ENCODE measurements at places on chromosomes 4 and X.

DNA sequence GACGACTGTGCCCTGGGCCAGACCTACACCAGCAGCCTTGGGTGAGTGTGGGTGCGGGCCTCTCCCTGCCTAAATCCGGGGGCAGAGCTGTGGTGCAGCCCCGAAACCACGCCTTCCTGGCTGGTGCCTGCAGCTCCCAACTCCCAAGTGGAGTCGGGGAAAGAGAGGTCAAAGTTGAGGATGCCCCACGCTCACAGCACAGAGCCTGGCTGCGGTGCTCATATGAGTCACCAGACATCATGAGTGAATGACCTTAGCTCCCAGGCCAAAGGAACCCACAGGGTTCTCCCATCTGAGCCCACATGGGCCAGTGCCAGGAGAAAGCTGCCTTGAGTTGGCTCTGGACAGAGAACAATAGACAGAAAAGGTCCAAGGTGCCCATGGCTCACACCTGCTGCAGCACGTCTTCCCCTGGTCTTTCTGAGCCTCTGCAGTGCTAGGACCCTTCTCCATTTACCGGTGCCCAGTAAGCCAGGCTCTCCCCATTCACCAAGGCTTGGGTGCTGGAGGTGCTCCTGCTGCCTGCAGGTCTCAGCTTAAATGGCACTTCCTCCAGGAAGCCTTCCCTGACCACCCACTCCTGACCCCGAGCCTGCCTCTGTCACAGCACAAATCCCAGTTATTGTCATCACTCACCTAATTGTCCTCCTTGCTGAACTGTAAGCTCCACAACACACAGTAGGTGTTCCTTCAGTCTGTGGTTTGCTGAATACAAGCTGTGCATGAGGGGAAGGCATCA lies 224.2 kb downstream of the AFAP1 start:
- no peak for DNase-seq

DNA sequence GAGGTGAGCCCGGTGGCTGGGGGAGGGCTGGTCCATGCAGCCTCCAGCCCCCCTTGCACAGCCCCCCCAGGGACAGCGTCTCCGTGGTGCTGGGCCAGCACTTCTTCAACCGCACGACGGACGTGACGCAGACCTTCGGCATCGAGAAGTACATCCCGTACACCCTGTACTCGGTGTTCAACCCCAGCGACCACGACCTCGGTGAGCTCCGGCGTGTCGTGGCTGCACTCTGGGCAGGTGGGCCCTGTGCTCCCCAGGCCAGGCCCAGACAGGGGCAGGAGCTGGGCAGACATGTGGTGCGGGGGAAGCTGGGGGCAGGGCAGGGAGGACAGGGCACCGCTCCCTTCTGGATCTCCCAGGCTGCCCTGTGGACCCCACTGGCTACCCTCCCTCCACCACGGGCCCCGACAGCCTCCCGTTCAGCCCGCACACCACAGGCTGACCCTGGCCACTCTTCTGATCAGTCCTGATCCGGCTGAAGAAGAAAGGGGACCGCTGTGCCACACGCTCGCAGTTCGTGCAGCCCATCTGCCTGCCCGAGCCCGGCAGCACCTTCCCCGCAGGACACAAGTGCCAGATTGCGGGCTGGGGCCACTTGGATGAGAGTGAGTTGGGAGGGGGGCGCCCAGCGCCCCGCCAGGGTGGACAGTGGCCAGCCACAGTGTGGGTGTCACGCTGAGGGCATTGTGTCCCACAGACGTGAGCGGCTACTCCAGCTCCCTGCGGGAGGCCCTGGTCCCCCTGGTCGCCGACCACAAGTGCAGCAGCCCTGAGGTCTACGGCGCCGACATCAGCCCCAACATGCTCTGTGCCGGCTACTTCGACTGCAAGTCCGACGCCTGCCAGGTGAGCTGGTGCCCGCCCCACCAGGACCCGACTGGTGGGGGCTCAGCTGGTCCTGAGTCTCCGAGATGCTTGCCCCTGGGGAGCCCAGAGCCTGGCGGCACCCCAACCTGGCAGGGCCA lies 5.9 kb downstream of the HGFAC start:
- DNase-seq, result no peak

DNA sequence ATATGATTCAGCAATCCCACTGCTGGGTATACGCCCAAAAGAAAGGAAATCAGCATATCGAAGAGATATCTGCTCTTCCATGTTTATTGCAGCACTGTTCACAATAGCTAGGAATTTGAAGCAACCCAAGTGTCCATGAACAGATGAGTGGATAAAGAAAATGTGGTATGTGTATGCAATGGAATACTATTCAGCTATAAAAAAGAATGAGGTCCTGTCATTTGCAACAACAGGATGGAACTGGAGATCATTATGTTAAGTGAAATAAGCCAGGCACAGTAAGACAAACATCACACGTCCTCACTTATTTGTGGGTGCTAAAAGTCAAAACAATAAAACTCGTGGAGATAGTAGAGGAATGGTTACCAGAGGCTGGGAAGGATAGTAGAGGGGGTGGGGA lies 153.8 kb upstream of the LEF1 start:
- no peak for DNase-seq

- DNase-seq, result no peak
Observed at GRCh38 chr4:114599903-114600552, 1.4 kb downstream of the UGT8 start.

GRCh38 chrX:48498374-48498809 lies 10.4 kb upstream of the PORCN start:
- DNase-seq, result peak; percentile 45

- no peak for DNase-seq
Observed at GRCh38 chrX:71532078-71532752, 689 bp upstream of the OGT start.

DNA sequence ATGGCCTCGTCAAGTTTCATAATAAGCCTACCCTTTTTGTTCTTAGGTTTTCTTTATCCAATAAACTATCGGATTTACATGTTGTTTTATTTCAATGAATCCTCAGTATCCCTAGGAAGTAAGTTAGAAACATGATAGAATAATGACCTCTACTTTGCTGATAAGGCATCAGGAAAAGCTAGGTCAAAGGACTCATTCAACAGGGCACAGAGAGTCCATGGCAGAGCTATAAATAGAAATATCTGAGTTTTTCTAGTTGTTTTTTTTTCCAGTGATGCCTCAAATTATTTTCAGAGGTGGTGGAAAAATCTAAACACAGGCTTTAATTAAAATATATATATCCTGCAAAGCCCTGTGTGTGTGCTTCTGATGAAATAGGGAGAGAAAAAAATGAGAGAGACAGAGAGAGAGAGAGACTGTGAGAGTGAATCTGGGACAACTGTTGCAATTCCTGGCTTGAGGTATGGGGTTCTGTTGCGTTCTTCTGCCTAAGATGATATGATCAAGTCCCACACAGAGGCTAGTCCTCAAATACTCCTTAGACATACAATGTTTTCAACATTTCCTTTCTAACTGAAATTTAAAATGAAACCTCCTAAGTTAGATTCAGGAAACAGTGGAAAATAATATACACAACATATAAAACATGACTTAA lies 139.9 kb downstream of the HDX start:
- DNase-seq, result peak; percentile 3

- no peak for DNase-seq
Observed at GRCh38 chrX:46561824-46562657, 11.5 kb upstream of the CHST7 start.

DNA sequence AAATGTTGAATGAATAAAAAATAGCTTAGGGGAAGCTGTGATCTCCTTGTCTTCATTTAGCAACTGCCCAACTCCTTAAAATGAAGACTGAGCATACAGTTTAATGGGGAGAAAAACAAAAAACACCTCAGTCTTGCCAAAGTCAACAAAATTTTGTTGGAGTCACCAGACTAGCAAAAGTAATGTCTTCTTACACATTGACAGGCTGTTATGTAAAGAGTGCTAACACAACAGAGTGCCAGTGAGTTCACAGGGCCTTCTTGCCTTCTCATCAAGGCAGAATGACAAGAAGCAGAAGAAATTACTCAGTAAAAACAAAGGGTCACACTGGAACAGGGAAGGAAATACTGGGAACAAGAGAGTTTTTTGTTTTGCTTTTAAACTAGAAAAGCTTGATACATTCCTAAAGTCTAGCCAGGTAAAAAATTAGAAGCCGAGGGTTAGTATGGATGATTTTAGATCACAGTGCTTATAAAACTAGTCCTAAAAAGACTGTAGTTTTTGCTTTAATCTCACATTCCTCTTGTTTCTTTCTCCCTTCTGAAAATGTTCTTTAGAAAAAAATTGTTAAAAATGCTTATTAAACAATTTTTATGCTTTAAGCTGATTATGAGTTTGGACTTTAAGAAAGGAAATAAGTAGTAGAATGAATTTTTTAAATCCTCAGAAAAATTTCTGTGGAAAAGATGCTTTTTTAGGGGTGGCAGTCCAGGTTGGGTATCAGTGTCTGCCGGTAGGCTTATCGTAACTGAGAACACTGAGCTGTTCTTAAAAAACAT lies 38.7 kb upstream of the FRAS1 start:
- DNase-seq, result no peak

DNA sequence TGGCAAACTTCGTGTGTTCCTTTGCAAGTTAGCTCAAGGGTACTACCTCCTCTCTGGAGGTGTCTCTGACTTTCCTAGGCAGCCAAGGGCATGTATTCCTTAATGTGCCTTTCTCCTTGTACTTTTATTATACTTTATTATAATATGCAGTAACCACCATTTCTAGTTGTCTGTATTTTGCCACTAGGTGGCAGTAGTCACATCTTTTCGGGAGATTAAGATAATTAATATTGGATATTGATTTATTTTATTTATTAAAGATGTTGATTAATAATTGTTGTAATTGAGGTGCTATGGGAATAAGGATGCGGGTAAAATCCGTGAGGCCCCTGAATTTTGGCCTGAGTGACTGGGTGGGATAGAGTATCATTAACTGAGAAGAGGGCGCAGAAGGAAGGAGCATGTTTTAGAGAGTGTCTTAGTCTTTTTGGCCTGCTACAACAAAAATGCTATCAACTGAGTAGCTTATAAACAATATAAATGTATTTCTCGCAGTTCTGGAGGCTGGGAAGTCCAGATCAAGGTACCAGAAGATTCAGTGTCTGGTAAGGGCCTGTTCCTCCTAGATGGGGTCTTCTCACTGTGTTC lies 153.3 kb downstream of the TMEM164 start:
- no peak for DNase-seq

DNA sequence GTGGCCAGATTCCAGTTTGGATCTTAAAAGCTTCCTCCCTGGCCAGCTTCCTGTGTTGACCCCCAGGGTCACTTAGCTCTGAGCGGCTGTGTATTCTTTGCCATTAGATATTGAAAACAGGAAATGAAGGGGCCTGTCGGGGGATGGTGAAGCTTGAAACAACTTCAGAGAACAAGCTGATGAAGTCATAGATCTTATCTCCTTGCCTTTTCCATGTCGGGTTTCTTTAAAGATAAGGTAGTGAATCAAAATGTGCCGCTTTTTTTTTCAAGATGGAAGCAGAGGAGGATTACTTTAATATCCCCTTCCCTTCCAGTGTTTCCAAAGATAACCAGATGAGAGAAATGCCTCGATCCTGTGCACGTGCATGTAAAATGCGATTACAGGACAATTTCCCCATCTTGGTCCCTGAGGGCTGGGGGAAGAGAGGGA lies 508.5 kb downstream of the MID1IP1 start:
- no peak for DNase-seq

DNA sequence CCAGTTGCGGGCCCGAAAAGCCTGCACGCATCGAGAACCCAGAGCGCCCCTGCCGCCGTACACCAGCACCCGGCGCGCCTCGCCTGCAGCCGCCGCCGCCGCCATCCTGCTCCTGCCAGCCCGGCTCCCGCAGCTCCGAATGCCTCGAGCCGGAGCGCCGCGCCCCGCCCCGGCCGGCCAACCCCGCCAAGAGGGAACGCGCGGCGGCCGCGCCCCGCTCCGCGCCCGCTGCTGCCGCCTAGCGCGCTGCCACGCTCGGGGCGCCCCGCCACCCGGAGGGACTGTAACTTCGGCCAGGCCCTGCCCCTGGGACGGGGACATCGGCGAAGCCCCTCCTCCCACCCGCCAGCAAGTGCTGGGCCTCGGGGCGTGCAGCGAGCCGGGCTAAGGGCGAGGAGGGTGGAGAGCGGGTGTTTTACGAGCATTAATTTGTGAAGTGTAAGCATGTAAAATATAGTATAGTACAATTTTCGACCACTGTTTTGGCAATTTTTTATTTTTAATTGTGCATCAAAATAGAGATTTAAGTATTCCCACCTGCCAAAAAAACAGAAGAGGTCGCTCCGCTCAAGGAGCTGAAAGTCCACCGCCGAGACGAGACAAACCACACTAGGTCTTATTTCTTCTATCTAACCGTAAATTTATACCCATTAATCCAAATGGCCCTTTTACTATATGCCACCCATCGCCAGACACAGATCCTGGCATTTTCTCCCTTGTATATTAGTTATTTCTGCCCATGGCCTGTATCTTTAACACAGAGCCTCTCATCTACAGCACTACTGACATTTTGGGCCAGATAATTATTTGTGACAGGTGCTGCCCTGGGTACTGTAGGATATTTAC lies at the start of gene QDPR:
QDPR (minus strand) TSS at position 141 of the 846 bp plus-strand sequence; CDS start at position 105, 36 bp downstream.
- no peak for DNase-seq

DNA sequence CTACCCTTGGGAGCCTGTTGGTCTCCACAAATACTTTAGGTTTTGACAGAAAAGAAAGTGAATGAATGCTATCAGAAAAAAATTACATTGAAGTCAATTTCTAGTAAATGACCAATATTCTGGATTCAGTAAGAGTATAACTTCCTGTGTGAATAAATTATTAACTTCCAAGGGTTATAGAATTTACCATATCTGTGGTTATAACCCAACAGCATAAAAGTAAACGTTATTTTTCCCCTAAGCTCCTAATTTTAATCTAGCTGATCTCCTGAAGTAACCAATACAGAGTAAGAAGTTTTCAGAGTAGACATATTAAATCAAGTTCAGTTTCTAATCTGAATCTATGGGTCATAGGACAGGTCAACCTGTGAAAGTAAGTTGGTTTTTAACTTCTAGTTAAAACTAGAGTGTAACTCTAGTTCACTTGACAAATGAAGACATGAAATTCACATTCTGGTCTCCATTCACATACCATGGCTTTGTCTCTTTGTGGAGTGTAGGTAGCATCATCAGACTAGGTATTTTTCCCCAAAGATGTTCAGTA lies 22.8 kb downstream of the DTHD1 start:
- no peak for DNase-seq

DNA sequence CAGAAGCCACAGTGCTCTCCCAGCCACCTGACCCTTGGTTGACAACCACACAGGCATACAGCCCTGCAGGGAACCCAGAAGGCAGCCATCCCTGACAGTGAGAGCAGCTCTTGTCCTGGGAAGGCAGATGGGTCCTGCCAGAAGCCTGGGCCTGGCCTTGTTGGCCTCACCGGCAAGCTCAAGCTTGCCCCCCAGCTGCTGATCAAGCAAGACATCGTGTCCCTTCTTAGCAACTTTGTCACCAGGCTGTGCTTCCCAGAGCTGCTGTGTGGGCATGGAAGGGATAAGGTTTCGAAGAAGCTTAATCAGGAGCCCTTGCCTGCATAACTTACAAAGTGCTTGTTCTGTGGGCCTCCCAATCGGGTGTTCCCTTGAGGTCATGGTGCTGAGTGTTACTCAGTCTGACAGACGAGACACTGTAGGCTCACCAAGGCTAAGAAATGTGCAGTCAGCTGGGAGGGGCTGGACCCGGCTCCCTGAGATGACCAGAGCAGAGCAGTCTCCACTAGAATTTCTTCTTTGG lies 6.8 kb upstream of the ABLIM2 start:
- DNase-seq, result no peak

DNA sequence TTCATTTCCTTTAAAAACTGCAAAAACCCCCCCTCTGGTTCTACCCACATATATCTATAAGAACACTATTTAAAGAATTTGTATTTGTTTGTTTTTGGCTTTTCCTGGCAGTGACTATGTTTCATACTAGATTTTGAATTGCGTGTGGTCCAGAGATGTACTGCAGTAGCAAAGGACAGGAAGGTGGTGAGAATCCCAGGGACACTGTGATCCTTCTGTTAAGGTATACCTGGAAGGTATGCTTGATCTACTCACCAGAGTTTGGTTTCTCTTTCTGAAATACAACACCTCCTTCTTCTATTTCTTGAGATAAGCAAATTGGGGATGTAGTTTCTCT lies 129.6 kb upstream of the RASGEF1B start:
- DNase-seq, result no peak
